CD4-positive, alpha-beta T cell treated with Interleukin-21 for 1 hour (primary cell): ENCODE measurements at places on chromosomes 3 and 15.

DNA sequence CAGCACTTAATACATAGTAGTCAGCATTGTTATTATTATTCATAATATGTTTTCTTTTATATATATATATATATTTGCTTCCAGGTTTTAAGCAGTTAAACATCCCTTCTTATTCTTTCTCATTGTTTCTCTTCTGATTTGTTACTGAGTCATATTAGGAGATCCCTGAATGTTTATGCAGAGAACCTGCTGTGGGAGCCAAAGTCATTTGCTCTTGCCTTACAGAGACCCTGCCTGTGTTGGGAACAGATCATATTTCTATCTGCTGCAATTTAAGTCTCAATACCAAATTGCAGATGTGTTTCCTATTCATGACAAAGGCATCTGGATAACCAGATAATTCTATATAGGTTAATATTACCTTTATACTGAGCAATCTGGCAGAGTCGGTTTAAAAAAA, 323.0 kb upstream of the UMPS start:
- no peak for DNase-seq

- no peak for DNase-seq
These were observed 660 bp upstream of the RTF1 start for GRCh38 chr15:41416128-41416741.

DNA sequence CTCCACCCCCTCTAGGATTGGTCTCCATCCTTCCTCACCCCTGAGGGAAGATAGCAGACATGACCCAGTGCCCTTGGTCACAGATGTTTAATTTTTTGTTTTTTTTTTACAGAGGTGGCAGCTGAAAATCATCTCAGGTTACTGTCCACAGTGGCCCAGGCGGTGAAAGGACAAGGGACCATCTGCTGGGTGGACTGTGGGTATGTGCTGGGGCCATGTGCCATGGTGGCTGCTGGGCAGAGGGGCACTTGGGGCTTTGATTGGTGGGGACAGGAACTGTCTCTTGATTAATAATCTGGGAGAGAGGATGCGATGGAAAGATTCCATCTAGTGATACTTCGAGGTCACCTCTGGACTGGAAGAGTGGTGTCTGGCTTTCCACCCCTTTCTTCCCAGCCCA, 25.4 kb downstream of the PDIA5 start:
- DNase-seq, result no peak

- no peak for DNase-seq
These were observed 250.1 kb downstream of the DIPK2A start for GRCh38 chr3:144221761-144222160.

DNA sequence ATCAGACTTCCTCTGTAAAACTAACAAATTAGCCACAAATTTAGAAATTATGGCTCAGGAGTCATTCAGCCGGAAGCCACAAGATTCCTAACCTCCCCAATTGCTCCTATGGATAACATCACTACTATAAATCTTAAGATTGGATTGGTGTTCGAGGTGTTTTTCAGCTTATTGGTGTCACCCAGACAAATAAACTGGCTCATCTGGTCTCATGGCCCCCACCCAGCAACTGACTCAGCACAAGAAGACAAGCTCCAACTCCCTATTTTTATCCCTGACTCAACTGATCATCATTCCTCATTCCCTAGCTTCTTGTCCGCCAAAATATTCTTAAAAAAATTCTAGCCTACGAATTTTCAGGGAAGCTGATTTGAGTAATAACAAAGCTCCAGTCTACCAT, 135.1 kb upstream of the STRIT1 start:
- DNase-seq, result no peak

GRCh38 chr3:153138276-153139210, 23.5 kb upstream of the RAP2B start:
- no peak for DNase-seq

GRCh38 chr3:121985846-121986245, 36.2 kb downstream of the ILDR1 start:
- DNase-seq, result no peak

- DNase-seq, result no peak
These were observed 48.1 kb upstream of the SMAD3 start for GRCh38 chr15:67017311-67017710.

DNA sequence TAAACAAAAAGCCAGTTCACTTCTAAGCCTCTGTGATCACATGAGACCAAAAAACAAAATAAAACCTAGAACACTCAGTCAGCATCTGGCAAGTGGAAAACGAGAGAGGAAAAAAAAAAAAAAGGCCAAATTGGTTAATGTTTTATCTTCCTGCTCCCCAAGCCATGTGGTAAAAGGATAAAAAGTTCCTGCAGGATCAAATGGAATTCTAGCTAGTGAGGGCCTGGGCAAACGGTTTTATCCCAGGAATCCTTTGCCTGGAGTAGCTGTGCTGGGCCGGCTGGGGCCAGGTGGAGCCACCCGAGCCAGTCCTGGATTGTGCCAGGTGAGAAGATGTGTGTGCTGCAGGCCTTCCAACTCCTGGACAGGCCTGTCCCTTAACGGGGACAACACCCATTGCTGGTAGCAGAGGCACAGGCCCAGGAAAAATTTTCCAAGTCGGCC, 13.2 kb downstream of the SMAD6 start:
- no peak for DNase-seq

DNA sequence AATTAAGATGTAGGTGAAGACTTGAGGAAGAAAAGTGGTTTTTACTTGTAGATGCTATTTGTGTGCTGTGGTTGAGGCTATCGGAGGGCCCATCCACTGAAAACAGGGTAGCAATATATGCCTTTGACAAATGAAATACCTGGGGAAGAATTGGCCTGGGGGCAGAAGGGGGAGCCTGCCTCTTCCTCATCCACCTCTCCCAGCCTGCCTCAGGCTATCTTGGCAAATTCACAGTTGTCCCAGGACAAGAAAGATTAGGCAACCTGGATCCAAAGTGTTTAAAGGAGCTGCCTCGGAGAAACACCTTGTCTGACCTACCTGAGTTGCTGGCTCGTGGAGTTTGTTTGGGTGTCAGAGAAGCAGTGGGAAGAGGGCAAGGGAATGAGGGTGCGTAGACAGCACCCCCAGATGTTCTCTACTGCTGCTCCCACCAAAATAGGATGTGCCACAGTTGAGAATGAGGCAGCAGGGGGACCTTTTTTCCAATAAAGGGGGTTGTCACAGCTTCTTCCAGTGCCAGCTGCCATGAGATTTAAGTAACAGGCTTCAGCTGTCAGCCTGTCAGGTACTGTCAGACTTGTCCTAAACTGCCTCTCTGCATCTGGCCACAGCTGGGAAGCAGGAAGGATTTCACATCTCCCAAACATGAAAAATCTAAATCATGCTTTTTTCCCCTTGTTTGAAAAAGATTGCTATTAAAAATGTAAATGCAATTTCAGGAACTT, 9.2 kb downstream of the PLEKHO2 start:
- DNase-seq, result no peak

- no peak for DNase-seq
These were observed 56.7 kb upstream of the MYRIP start for GRCh38 chr3:39752751-39753150.

DNA sequence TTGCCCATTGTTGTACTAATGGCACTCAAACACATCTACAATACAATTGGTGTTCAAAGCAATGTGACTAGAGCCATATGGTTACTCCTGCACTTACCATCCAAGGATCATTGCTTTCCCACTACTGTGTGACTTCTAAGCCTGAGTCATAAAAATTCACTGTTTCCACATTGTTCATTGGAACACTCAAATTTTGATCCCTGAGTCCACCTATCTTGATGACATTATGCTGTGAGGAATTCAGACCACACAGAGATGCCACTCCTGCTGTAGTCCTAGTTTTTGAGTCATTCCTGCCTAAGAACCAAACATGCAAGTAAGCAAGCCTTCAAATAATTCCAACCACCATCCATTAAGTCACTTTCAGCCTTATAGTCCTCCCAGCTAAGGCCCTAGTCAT, 176.2 kb downstream of the EFHB start:
- DNase-seq, result no peak

DNA sequence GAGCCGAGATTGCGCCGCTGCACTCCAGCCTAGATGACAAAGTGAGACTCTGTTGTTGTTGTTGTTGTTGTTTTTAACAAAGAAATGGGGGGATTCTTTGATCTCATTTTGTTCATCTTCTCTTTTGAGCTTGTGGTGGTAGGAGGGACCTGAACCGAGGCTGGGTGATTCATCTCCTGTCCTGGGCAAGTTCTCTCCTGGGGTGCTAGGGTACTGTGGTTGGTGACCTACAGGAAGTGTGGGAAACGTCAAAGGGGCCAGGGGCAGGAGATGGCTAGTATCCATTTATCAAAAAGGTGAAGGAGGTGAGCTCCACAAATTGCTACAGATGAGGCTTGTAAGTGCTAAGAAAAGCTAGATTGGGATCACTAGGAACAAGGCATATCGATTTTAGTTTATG, 14.3 kb downstream of the PPCDC start:
- no peak for DNase-seq

GRCh38 chr3:190642016-190642415, 128.1 kb downstream of the IL1RAP start:
- DNase-seq, result no peak

DNA sequence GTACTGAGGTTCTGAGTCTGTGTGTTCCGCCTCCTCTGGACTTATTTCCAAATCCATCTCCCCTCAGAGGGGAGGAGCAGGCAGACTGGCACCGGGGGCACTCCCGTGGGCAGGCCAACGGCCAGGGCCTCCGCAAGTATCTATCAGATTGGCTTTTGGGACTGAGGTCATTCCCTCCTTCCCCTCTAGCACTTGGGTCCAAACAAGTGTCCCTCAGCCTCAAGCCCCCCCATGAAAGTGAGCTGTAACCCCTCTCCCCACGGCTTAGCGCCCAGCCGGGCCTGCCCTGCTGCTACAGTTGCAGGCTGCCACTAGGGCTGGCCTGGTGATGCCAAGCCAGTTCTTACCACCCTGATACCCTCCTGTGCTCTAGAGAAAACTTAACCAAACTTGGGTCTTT, 17.4 kb downstream of the ITGA11 start:
- DNase-seq, result no peak

GRCh38 chr3:138835397-138835757, 649 bp upstream of the PIK3CB start:
- DNase-seq, result no peak

DNA sequence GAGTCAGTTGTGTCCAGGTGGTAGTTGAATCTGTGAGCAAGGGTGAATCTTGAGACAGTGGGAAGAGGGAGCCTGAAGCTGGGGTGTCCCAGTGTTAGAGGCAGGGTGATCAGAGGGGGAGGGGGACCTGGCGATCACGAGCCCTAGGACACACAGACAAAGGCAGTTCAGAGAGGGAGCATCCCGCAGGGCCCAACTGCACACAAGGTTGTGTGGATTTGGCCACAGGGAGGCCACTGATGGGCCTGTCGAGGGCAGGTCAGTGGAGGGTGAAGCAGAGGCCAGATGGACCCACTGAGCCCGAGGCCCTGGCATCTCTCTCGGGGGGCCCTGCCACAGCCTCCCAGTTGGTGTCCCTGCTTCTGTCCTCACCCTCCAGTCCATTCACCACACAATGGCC, 48.6 kb upstream of the SMAD6 start:
- no peak for DNase-seq

DNA sequence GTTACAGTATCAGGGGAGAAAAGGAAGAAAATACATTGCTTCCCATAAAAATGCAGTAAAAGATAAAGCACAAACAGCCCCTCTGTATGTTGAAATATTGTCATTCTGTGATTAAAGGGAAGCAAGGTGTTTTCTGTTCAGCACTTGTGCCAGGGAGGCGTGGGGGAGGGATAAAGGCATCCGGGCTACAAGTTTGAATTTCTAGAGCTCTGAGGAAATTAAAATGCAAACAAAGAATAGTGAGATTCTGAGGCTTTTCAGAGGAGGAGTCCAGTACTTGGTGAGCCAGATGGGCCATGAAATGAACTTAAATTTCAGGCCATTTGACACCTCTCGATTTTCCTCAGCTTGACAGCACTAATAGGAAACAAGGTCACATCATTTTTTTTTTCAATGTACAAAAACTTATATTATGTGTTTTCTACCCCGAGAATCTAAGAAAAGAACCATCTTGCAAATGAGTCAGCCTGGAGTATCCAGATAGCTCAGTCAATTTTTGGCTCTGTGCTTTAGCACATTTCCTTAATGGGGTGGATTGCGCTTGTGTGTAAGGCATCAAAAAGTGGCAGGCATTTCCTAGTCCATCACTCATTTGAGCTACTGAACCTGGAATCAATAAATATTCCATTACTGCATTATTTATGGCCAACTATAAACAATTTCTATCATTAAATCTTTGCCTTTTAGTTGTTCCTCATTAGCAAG, 640.8 kb upstream of the TBL1XR1 start:
- no peak for DNase-seq

- no peak for DNase-seq
These were observed 83.1 kb upstream of the SETMAR start for GRCh38 chr3:4220065-4220464.

DNA sequence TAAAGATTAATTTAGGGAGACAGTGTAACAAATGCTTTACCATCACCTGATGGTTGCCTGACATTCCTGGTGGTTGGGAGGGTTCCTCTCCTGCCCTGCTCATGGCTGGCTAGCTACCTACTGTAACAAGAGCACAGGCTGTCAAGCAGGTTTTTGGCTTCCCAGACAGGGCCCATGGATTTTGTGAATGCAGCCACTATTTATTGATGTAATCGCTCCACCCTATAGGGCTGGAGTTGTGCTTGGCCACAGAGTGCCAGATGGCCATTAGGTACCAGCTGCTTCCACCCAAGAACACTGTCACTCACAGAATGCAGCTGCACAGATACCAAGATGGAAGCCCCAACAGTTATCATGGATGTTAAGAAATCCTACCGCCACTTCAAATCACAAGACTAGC, 31.0 kb upstream of the KLHL25 start:
- DNase-seq, result no peak

GRCh38 chr15:74036271-74037170, 42.0 kb downstream of the PML start:
- DNase-seq, result no peak

DNA sequence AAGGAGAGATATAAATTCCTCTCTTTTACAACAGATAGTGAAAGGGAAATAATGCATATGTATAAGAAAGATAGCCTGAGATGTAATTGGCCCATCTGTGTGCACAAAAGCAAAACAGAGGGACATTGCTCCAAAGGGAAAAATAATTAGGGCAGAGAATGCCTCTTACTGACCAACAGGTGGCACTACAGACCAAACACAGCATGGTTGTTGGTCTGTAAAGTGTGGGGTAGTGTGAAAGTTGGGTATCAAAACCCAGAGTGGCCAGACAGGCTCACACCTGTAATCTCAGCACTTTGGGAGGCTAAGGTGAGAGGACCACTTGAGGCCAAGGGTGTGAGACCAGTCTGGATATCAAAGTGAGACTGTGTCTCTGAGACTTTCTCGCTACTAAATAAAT, 4.5 kb upstream of the TLNRD1 start:
- DNase-seq, result peak; percentile 37

DNA sequence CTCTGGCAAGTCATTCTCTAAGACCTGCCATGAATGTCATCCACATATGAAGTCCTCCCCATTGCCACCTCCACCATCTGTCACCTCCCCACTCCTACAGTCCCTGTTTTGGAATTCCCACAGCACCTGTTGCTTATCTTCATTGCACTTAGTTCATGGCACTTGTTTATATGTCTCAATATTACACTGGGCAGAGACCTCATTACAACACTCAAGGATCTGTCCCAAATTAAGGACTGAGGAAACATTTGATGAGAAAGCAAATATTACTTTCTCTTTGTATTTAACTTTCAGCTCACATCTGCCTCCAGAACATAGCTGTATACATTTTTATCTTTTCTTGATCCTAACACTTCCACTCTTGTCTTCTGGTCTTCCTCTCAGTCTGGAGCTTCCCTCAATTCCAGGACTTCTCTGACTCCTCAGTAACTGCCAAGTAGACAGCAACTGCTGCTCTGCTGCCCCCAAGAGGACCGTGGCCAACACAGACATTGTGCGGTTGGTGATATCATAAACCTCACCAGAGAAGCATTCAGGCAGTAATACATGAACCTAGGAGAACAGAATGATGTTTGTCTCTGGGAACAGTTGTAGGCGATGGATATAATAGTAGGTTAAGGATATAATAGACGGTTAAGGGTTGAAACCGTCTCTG, 45.0 kb upstream of the FGF12 start:
- DNase-seq, result no peak
